ENCODE measurements at places on chromosomes 7 and 10.

DNA sequence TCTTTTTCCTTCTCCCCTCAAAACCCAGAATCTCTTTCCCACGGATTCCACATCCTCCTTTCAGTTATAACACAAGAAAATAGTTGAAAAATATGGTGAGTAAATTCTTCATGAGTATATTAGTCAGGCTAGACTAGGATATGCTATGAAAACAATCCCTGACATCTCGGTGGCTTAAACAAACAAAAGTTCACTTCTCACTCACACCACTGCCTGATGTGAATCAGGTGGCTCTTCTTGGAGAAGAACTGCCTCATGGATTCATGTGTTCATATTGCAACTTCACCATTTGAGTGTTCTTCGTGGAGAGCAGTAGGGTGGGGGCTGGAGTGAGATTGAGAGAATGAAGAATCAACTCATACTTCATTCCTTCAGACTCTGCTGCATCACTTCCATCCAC, 204.1 kb downstream of the PHF14 start:
- H3K27ac ChIP-seq = no peak overlapping the region
- DNase-seq = no peak
- H3K27me3 ChIP-seq = no peaks in the 10 kb centered on the region
- H3K36me3 ChIP-seq = no peaks in the 10 kb centered on the region
- no peak overlapping the region for H3K4me3 ChIP-seq

DNA sequence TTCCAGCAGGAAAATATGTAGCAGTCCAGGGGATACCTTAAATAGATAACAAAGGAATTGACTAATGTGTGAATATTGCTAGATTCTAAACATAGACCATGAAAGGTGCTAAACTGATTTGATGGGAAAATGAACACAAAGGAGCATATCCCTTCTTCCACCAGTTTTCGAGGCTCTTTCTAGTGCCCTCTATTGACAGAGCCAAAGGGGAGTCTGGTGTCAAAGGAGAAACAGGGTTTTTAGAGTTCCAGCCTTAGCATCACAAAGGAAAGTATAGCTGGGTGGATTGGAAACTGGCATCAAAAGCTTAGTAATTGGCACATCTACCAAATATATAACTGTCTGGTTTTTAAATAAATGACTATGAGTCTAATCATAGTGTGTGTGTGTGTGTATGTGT, 636.8 kb downstream of the ETV1 start:
- no peak for DNase-seq
- no peak overlapping the region for H3K27ac ChIP-seq
- H3K27me3 ChIP-seq = no peaks in the 10 kb centered on the region
- no peaks in the 10 kb centered on the region for H3K36me3 ChIP-seq

DNA sequence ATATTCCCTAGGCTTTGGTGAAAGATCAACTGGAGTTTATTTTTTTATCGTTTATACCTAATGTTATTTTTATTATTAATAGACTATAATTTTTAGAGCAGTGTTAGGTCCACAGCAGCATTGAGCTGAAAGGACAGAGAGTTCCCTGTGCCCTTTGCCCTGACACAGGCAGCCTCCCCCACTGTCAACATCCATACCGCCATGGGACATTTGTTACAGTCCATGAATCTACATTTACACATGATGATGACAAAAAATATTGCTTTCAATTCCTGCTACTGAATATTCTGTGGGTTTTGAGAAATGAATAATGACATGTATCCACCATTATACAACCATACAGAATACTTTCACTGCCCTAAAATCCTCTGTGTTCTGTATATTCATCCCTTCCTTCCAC, 1297.5 kb upstream of the SORCS1 start:
- H3K27ac ChIP-seq = no peak overlapping the region
- no peaks in the 10 kb centered on the region for H3K36me3 ChIP-seq
- DNase-seq = no peak
- no peaks in the 10 kb centered on the region for H3K4me1 ChIP-seq
- H3K4me3 ChIP-seq = no peak overlapping the region

DNA sequence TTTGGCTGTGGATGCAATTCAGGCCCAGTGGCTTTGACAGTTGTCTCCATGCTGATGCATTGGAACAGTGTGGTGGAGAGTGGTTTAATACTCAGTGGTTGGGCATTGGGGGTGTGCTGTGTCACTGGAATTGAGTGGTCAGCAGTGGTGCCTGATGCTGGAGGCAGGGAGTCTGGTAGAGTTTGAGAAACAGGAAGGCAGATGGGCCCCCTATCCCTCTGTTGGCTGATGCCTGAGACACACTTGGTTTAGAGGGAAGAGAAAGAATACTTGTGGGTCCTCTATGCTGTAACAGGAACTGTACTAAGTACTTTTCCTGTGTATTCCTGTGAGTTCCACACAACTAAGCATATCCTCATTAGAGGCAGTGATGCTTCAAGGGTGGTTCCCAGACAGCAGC, 55.4 kb downstream of the EEPD1 start:
- DNase-seq = no peak
- no peaks in the 10 kb centered on the region for H3K36me3 ChIP-seq
- no peak overlapping the region for H3K4me3 ChIP-seq
- no peaks in the 10 kb centered on the region for H3K27me3 ChIP-seq
- H3K4me1 ChIP-seq = peaks cover 16% of the 10 kb centered on the region

- no peaks in the 10 kb centered on the region for H3K4me1 ChIP-seq
- no peak overlapping the region for H3K4me3 ChIP-seq
- no peak for DNase-seq
- no peak overlapping the region for H3K27ac ChIP-seq
- peaks cover 7% of the 10 kb centered on the region for H3K27me3 ChIP-seq
Observed at GRCh38 chr7:156378806-156379205, 261.8 kb upstream of the RNF32 start.

- H3K27me3 ChIP-seq = no peaks in the 10 kb centered on the region
- no peaks in the 10 kb centered on the region for H3K36me3 ChIP-seq
- peak; percentile 87 for DNase-seq
- H3K27ac ChIP-seq = peak overlapping the region; percentile 80
Observed at GRCh38 chr7:27160546-27161213, 4.2 kb upstream of the HOXA7 start.

- H3K27me3 ChIP-seq = no peaks in the 10 kb centered on the region
- H3K36me3 ChIP-seq = no peaks in the 10 kb centered on the region
- H3K4me3 ChIP-seq = peak overlapping the region; percentile 91
- DNase-seq = peak; percentile 48
Observed at GRCh38 chr10:102119417-102120141, 589 bp downstream of the LDB1 start.

- no peak for DNase-seq
- H3K36me3 ChIP-seq = no peaks in the 10 kb centered on the region
- no peaks in the 10 kb centered on the region for H3K4me1 ChIP-seq
- no peak overlapping the region for H3K4me3 ChIP-seq
Observed at GRCh38 chr7:18177815-18178660, 150.4 kb upstream of the PRPS1L1 start.

- DNase-seq = no peak
- H3K4me3 ChIP-seq = no peak overlapping the region
- no peaks in the 10 kb centered on the region for H3K4me1 ChIP-seq
- no peaks in the 10 kb centered on the region for H3K27me3 ChIP-seq
- no peak overlapping the region for H3K27ac ChIP-seq
- no peaks in the 10 kb centered on the region for H3K36me3 ChIP-seq
Observed at GRCh38 chr10:18400201-18400905, 251.0 kb downstream of the NSUN6 start.

DNA sequence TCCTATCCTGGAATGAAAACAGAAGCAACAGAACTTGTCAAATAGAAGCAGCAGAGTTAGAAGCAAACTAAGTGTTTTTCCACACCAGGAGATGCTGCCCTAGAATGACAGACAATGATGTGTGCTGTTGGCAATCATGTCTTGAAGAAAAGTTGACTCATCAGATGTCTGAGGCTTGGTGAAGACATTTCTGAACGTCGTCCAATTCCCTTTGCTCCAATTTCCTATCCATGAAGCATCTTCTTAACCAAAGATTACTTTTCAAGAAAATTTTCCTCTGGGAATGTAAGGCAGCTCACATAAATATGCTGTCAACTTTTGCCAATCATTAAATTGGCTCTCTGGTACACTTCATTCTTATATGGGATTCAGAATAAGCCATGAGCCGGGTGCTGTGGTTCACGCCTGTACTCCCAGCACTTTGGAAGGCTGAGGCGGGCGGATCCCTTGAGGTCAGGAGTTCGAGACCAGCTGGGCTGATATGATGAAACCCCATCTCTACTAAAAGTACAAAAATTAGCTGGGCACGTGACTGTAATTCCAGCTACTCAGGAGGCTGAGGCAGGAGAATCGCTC, 34.6 kb downstream of the MALSU1 start:
- no peaks in the 10 kb centered on the region for H3K4me1 ChIP-seq
- H3K27ac ChIP-seq = no peak overlapping the region
- H3K4me3 ChIP-seq = no peak overlapping the region
- no peaks in the 10 kb centered on the region for H3K27me3 ChIP-seq

GRCh38 chr10:126058507-126058906, 162.1 kb downstream of the FANK1 start:
- H3K36me3 ChIP-seq = no peaks in the 10 kb centered on the region
- no peak overlapping the region for H3K27ac ChIP-seq
- H3K4me3 ChIP-seq = no peak overlapping the region
- no peaks in the 10 kb centered on the region for H3K4me1 ChIP-seq
- DNase-seq = no peak

DNA sequence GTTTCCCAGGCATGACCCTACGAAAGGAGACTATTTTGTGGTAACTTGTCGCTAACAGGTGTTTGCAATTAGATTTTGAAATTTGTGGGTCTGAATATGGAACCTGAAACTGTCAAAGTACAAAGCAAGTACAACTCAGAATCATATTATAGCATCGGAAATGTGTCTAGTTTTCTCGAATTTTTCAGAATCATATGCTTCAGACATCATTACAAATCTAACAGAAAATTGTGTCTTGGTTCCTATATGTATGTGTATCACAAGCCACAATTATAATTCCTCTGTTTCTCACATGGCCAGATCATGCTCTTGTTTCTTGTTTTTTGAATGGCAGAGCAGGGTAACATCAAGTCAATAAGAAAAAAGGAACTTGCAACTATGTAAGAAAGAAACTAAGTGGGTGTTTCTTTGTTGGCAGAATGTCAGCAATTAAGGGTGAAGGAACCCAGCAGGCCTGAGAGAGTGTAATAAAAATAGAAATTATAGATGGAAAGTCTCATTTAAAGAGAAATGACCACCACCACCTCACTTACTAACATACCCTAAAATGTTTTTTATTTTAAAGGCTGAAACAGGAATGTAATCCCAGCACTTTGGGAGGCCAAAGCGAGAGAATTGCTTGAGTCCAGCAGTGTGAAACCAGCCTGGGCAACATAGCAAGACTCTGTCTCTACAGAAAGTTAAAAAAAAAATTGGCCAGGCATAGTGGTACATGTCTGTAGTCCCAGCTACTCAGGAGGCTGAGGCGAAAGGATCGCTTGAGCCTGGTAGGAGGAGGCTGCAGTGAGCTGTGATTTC, 51.3 kb downstream of the PRTFDC1 start:
- no peak overlapping the region for H3K4me3 ChIP-seq
- DNase-seq = no peak
- H3K4me1 ChIP-seq = 0 out of 2 replicates have a peak, but pooled peaks cover 3% of the 10 kb centered on the region
- no peaks in the 10 kb centered on the region for H3K27me3 ChIP-seq
- H3K36me3 ChIP-seq = no peaks in the 10 kb centered on the region

- no peak for DNase-seq
- no peaks in the 10 kb centered on the region for H3K27me3 ChIP-seq
- H3K4me3 ChIP-seq = no peak overlapping the region
- no peaks in the 10 kb centered on the region for H3K4me1 ChIP-seq
- peaks cover 53% of the 10 kb centered on the region for H3K36me3 ChIP-seq
- no peak overlapping the region for H3K27ac ChIP-seq
Observed at GRCh38 chr10:7285522-7286322, 125.1 kb downstream of the SFMBT2 start.

- H3K4me1 ChIP-seq = peaks cover 23% of the 10 kb centered on the region
- no peaks in the 10 kb centered on the region for H3K36me3 ChIP-seq
- H3K4me3 ChIP-seq = no peak overlapping the region
- H3K27ac ChIP-seq = no peak overlapping the region
- no peak for DNase-seq
Observed at GRCh38 chr10:24926557-24926956, 25.8 kb downstream of the PRTFDC1 start.

DNA sequence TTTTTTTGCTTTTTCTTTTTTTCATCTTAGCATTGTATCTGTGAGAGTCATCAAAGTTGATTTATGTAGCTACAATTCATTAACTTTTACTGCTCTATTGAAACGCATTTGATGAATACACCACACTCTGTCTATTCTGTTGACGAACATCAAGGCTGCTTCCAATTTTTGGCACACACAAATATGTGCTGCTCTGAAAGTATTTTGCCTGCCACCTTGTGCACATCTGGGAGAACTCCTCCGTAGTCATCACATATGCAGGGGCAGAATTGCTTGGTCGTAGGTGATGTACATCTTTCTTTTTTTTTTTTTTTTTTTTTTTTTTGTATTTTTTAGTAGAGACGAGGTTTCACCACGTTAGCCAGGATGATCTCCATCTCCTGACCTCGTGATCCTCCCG, 796.8 kb downstream of the KCNMA1 start:
- no peak for DNase-seq
- H3K4me3 ChIP-seq = no peak overlapping the region
- no peaks in the 10 kb centered on the region for H3K4me1 ChIP-seq
- no peak overlapping the region for H3K27ac ChIP-seq
- no peaks in the 10 kb centered on the region for H3K27me3 ChIP-seq

DNA sequence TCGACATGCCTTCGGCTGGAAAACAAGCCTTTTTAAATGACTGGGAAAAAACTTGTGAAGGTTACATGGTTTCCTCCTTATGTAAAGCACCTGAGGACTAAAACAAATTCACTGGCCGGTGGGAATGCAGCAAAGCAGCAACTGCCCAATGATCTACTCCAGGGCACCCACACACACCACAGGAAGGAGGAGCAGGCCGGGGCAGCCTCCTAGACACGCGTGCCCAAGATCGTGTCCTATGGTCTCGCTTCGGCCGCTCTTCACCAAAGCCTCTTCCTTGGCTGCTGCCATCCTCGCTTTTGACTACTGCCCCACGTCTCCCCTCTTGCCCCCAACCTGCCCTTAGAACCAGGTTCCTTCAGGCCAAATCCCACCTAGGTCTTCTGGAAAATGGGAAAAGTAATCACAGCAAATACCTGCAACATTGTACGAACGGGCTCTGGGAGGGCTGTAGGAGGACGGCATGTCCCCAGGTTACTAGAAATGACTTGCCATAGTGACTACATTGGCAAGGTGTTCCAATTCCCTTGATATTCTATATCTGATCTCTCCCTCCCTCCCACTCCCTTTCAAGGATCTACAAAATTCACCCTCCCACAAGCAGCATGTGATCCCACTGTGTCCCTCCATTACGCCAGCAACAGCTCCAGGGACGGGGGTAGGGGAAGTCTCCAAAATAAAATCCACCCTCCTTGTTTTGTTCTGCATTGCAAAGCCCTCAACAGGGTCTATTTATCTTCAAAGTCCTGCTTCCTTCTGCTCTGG, 84.9 kb downstream of the RNF216 start:
- peak overlapping the region; percentile 90 for H3K27ac ChIP-seq
- H3K36me3 ChIP-seq = peaks cover 34% of the 10 kb centered on the region
- no peaks in the 10 kb centered on the region for H3K27me3 ChIP-seq
- no peak for DNase-seq
- H3K4me1 ChIP-seq = peaks cover 31% of the 10 kb centered on the region

All from DND-41 (cell line).